ENCODE measurements at places on chromosomes 13 and 19.

DNA sequence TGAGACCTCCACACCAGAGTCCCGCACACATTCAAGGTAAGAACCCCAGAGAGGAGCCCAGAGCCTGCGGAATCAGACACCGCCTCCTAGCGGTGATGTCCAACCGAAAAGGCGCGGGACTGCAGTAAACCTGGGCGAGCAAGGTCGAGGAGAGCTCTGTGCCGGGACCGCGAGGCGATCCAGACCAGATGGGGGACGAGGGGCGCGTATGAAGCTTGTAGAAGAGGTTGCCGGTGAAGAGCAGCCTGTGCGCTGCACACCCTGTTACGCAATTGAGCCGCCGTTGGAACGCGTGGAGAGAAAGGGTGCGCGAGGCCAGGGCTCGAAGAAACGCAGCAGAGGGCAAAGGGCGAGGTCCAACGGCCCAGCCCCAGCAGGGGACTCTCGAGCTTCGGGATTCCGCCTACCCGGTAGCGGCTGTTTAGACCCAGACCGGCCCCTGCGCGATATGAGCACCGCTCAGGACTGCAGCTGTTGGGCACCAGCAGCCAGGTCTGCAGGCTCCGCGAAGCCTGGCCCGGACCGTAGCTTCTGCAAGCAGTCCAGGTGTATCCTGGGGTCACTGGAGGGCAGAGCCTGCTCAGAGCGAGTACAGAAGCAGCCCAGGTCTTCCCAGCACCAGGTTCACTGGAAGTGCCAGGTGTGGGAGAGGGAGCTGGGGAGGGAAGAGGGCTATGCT lies 65.9 kb upstream of the ZNF599 start:
- peaks cover 12% of the 10 kb centered on the region for H3K4me1 ChIP-seq
- no peak overlapping the region for H3K27ac ChIP-seq
- peak; percentile 32 for DNase-seq
- H3K4me3 ChIP-seq, result no peak overlapping the region

DNA sequence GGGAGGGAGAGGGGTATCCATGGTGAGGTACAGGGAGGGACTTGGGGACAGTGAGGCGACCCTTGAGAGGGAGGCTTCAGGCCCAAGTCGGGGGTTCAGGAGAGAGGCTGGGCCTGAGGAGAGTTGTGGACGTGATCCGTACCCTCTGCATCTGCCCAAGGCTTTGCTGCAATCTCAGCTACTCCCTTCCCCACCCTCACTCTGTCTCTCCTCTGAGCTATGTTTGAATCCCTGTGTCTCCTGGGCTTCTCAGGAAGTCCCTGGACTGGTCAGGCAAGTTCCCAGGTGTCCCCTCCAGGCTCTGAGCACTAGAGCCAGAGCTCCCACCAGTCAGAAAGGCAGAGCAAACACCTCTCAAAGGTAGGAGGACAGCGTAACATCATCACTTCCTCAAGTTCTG lies 1.8 kb downstream of the LIN37 start:
- H3K36me3 ChIP-seq, result peaks cover 28% of the 10 kb centered on the region
- no peak overlapping the region for H3K27ac ChIP-seq
- no peaks in the 10 kb centered on the region for H3K27me3 ChIP-seq
- peaks cover 37% of the 10 kb centered on the region for H3K4me1 ChIP-seq

GRCh38 chr13:105929505-105929904 lies 606.0 kb downstream of the EFNB2 start:
- DNase-seq, result no peak
- H3K4me1 ChIP-seq, result no peaks in the 10 kb centered on the region
- no peak overlapping the region for H3K4me3 ChIP-seq

DNA sequence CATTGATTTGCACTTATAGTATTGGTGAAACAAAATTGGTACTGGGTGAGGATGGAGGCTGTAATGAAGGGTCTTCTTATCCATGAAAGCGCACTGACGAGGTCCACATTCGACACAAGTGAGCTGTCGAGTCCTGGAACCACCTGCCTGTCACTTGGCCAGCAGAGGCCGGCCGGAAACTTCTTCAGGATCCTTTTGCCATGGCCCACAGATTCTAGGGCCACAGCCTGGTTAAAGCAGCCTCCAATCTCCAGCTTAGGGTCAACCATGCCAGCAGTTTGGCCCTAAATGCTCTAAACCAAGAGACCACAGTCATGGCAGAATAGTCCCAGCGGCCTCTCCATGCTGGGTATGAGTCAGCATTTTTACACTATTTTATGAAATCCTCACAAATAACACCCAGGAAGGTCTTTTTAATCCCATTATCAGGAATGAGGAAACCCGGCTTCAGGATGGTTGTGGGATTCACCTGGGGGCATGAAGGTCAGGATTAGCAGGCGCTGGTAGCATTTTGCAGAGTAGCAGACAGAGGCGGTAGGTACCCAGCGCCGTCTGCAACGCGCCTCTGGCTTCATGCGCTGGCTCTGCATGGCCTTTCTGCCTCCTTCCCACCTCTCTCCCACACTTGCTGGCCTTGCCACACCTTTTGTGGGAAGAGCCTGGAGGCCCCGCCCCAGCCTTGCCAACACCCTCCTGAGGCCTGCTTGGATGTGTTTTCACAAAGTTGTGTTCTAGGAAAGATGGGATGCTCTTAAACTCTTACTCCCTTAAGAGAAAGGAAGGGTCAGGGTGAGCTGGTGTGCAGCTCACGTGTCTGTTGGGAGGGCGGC lies 15.2 kb downstream of the GAS6 start:
- H3K36me3 ChIP-seq, result no peaks in the 10 kb centered on the region
- H3K27ac ChIP-seq, result no peak overlapping the region
- peaks cover 30% of the 10 kb centered on the region for H3K4me1 ChIP-seq

GRCh38 chr13:46119883-46120614 lies 15.2 kb upstream of the CPB2 start:
- DNase-seq, result no peak
- H3K36me3 ChIP-seq, result no peaks in the 10 kb centered on the region
- no peak overlapping the region for H3K27ac ChIP-seq
- H3K4me3 ChIP-seq, result no peak overlapping the region
- no peaks in the 10 kb centered on the region for H3K27me3 ChIP-seq

- no peak overlapping the region for H3K27ac ChIP-seq
- H3K4me1 ChIP-seq, result no peaks in the 10 kb centered on the region
- no peak for DNase-seq
- no peak overlapping the region for H3K4me3 ChIP-seq
These were observed 7.2 kb downstream of the FAM216B start for GRCh38 chr13:42788601-42789000.

DNA sequence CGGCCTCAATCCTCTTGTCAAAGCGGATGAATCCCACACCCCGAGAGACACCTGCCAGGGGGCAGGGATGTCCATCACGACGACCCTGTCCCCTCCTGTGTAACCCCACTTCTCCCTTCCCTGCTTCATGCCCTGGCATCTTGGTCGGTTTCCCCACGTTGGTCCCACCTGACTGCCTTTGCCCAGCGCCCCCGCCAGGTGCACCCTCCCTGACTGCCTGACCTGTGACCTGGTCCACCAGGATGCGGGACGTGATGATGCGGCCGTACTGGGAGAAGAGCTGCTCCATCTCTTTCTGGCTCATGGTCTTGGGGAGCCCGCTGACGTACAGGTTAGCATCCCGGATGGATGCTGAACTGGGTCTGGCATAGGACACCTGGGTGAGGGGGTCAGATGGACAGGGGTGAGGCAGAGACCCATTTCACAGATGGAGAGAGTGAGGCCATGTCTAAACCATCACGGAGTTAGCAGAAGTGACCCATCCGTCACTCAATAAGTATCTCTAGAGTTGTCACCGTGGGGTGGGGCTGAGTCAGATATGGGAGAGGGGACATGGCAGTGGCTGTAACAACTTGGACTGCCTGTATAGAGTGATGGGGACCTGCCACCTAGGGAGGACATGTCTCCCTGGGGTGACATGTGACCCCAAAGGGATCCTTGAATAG lies 22.5 kb downstream of the ELAVL3 start:
- no peaks in the 10 kb centered on the region for H3K4me1 ChIP-seq
- DNase-seq, result no peak
- no peaks in the 10 kb centered on the region for H3K27me3 ChIP-seq
- H3K36me3 ChIP-seq, result no peaks in the 10 kb centered on the region
- no peak overlapping the region for H3K27ac ChIP-seq

GRCh38 chr19:57165846-57166245 lies 1.4 kb downstream of the DUXA start:
- no peak for DNase-seq
- no peak overlapping the region for H3K27ac ChIP-seq
- no peaks in the 10 kb centered on the region for H3K27me3 ChIP-seq
- no peaks in the 10 kb centered on the region for H3K4me1 ChIP-seq
- no peaks in the 10 kb centered on the region for H3K36me3 ChIP-seq

GRCh38 chr19:456547-457110 lies 4.2 kb downstream of the SHC2 start:
- H3K36me3 ChIP-seq, result no peaks in the 10 kb centered on the region
- peaks cover 20% of the 10 kb centered on the region for H3K27me3 ChIP-seq
- H3K27ac ChIP-seq, result no peak overlapping the region
- peaks cover 13% of the 10 kb centered on the region for H3K4me1 ChIP-seq
- H3K4me3 ChIP-seq, result no peak overlapping the region
- no peak for DNase-seq

DNA sequence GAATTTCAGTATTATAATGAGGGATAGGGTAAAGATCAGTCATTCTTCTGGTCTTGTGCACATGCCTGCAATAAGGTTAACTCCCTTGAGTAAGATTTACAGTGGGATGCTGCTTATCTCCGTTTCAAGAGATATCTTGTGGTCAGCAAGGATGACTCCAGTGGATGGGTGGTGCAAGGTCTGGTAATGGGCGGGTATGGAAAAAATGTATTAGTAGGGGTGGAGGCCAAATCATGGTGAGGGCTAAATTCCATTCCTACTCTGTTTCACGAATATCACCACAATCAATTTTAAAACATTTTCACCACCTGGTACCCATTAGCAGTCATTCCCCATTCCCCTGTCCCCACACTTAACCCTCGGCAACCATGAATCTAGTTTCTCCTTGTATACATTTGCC lies 40.6 kb downstream of the CCDC122 start:
- no peaks in the 10 kb centered on the region for H3K27me3 ChIP-seq
- H3K4me1 ChIP-seq, result no peaks in the 10 kb centered on the region
- no peak overlapping the region for H3K27ac ChIP-seq
- no peak overlapping the region for H3K4me3 ChIP-seq

GRCh38 chr19:47821460-47822020 lies at the start of gene CRX:
TSS of gene CRX (plus strand) at chr19:47821937. CDS start at chr19:47834444, 12,507 bp downstream.
- no peaks in the 10 kb centered on the region for H3K36me3 ChIP-seq
- H3K4me1 ChIP-seq, result no peaks in the 10 kb centered on the region
- no peak within 1 kb of the TSS for H3K27ac ChIP-seq
- peaks cover 10% of the 10 kb centered on the region for H3K27me3 ChIP-seq

GRCh38 chr13:112700291-112701060 lies 10.6 kb downstream of the ATP11A start:
- peaks cover 23% of the 10 kb centered on the region for H3K4me1 ChIP-seq
- DNase-seq, result no peak
- no peaks in the 10 kb centered on the region for H3K27me3 ChIP-seq

DNA sequence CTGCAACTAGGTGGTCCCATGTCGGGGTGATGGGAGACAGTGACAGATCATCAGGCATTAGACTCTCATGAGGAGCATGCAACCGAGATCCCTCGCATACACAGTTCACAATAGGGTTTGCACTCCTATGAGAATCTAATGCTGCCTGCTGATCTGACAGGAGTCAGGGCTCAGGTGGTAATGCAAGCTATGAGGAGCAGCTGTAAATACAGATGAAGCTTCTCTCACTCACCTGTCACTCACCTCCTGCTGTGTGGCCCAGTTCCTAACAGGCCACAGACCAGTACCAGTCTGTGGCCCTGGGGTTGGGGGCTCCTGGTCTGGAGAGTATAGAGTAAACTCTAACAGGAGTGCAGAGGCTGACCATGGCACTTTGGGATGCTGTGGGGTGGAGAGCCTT lies 209.2 kb downstream of the DLEU7 start:
- H3K4me1 ChIP-seq, result no peaks in the 10 kb centered on the region
- no peaks in the 10 kb centered on the region for H3K36me3 ChIP-seq
- H3K27me3 ChIP-seq, result no peaks in the 10 kb centered on the region
- H3K4me3 ChIP-seq, result no peak overlapping the region

GRCh38 chr13:49533591-49534269 lies 38.0 kb downstream of the PHF11 start:
- H3K36me3 ChIP-seq, result peaks cover 11% of the 10 kb centered on the region
- no peak for DNase-seq
- H3K27me3 ChIP-seq, result no peaks in the 10 kb centered on the region
- no peak overlapping the region for H3K27ac ChIP-seq
- no peaks in the 10 kb centered on the region for H3K4me1 ChIP-seq
- no peak overlapping the region for H3K4me3 ChIP-seq

DNA sequence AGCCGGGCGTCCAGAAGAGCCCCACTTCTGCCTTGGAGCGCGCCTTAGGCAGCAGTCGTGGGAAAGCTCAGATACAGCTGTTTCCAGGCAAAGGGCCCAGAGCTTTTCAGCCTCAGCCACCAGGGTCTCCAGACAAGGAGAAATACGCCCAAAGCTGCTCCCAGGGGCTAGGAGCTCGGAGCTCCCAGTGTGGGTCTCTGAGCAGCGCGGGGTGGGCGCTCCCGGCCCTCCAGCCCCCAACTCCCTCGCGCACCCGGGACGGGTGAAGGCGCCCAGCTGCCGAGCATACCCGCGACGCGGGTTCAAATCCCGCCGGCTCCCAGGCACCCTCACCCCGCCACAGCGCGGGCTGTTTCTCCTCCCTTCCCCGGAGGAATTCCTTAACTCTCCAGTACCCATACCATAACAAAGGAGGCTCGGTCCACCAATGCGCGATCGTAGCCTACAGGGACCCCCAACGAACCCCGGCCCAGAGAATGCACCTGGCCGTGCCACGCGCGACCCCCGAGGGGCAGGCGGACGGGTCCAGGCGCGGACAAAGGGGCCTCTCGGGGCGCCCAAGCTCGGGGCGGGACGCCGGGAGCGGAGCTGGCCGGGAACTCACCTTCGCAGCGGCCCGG lies 507 bp downstream of the COL4A1 start:
- H3K27ac ChIP-seq, result no peak overlapping the region
- no peak overlapping the region for H3K4me3 ChIP-seq
- no peaks in the 10 kb centered on the region for H3K36me3 ChIP-seq
- DNase-seq, result no peak

DNA sequence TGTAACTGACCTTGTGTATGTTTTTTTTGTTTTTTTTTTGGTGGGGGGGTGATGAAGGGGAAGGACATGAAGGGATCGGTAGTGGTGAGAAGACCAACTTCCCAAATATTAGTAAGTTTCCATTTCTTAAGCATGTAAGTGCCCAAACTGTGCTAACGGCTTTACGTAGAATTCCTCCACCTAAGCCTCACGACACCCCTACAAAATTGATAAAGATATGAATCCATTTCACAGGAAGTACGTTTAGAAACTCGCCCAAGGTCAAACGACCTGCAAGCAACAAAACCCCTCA lies 649 bp downstream of the UQCRFS1 start:
- H3K27ac ChIP-seq, result peak overlapping the region; percentile 67
- H3K36me3 ChIP-seq, result peaks cover 4% of the 10 kb centered on the region
- H3K27me3 ChIP-seq, result no peaks in the 10 kb centered on the region
- H3K4me3 ChIP-seq, result peak overlapping the region; percentile 74
- no peak for DNase-seq

DNA sequence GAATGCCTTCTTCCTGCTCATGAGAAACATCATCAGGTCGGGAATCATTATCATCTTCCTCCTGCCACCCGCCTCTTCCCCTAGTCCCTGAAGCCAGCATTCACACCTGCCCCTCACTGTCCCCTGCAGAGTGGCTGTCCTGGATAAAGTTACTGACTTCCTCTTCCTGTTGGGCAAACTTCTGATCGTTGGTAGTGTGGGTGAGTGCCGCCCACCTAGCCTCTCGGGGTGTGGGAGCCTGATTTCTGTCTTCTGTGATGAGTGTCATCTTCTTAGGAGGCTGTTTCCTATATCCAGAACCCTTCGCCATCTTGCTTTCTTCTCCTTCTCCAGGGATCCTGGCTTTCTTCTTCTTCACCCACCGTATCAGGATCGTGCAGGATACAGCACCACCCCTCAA lies 12.5 kb downstream of the SLC44A2 start:
- H3K27ac ChIP-seq, result no peak overlapping the region
- DNase-seq, result no peak
- peaks cover 8% of the 10 kb centered on the region for H3K4me1 ChIP-seq

All from CD4-positive, alpha-beta T cell (primary cell).